Myometrial cell (primary cell): ENCODE measurements at places on chromosomes 5 and 9. TPM values are rescaled to one million over a fixed set of nuclear protein-coding genes. Genes with fewer than 3 reads are reported as not detected.

Gene HEXB
- total RNA-seq, result 195 and 223 TPM in 2 replicates

Gene ARID3C
- total RNA-seq, result under 0.01 and 0.58 TPM in 2 replicates

Gene SPATA31E1
- total RNA-seq, result under 0.01 and 0.18 TPM in 2 replicates

Gene ANKRD34B
- not detected in 2 replicates for total RNA-seq

Gene CAMK2A
- total RNA-seq, result 0.18 and 0.29 TPM in 2 replicates

Gene SERINC5
- 2.6 and 4.6 TPM in 2 replicates for total RNA-seq

Gene GPR21
- total RNA-seq, result not detected in 2 replicates

Gene NR5A1
- not detected in 2 replicates for total RNA-seq

Gene BSPRY
- not detected in 2 replicates for total RNA-seq

Gene FBXW5
- 150 and 202 TPM in 2 replicates for total RNA-seq

Gene TRPM6
- total RNA-seq, result under 0.01 TPM in 1 of 2 replicates, not detected in the other

Gene IL4
- not detected in 2 replicates for total RNA-seq

Gene FBP2
- total RNA-seq, result 0.29 TPM in 1 of 2 replicates, not detected in the other

Gene BAAT
- total RNA-seq, result not detected in 2 replicates

Gene DNAJC18
- 3.5 and 11.7 TPM in 2 replicates for total RNA-seq

Gene NR6A1
- under 0.01 TPM in 2 replicates for total RNA-seq

Gene NUTM2F
- total RNA-seq, result not detected in 2 replicates

Gene SPINK4
- not detected in 2 replicates for total RNA-seq

Gene OTULIN
- total RNA-seq, result 6.1 and 25.0 TPM in 2 replicates

Gene C9orf50
- total RNA-seq, result not detected in 2 replicates

Gene FCN1
- total RNA-seq, result not detected in 2 replicates

Gene DDX4
- not detected in 2 replicates for total RNA-seq

Gene SLC36A2
- not detected in 2 replicates for total RNA-seq

Gene PDLIM7
- 237 and 285 TPM in 2 replicates for total RNA-seq

Gene CMYA5
- 0.58 and 0.89 TPM in 2 replicates for total RNA-seq

Gene BTNL8
- not detected in 2 replicates for total RNA-seq

Gene ANKRD33B
- 1.9 and 2.3 TPM in 2 replicates for total RNA-seq

Gene SLC6A19
- not detected in 2 replicates for total RNA-seq

Gene CFAP90
- total RNA-seq, result 0.58 TPM in 1 of 2 replicates, not detected in the other

Gene LVRN
- 0.35 TPM in 1 of 2 replicates, not detected in the other for total RNA-seq

Gene APBA1
- total RNA-seq, result 0.18 and 0.58 TPM in 2 replicates

Gene POLK
- 10.4 and 20.7 TPM in 2 replicates for total RNA-seq

Gene CCDC152
- 1.4 TPM in 2 replicates for total RNA-seq

Gene PANK3
- 18.5 and 25.2 TPM in 2 replicates for total RNA-seq

Gene INSL4
- total RNA-seq, result not detected in 2 replicates

Gene CENPK
- 14.7 and 20.7 TPM in 2 replicates for total RNA-seq

Gene ACO1
- total RNA-seq, result 83.3 and 102 TPM in 2 replicates

Gene WDR38
- total RNA-seq, result not detected in 2 replicates

Gene INPP5E
- total RNA-seq, result 6.6 and 9.2 TPM in 2 replicates

Gene ENG
- total RNA-seq, result 54.2 and 57.7 TPM in 2 replicates

Gene RAD23B
- 73.9 and 81.3 TPM in 2 replicates for total RNA-seq

Gene PRLR
- total RNA-seq, result 5.8 and 11.5 TPM in 2 replicates

Gene SET
- 258 and 367 TPM in 2 replicates for total RNA-seq

Gene SPATA31C1
- total RNA-seq, result not detected in 2 replicates

Gene PIP5K1B
- not detected in 2 replicates for total RNA-seq

Gene HMMR
- total RNA-seq, result 33.7 and 53.2 TPM in 2 replicates
